ENCODE measurements at places on chromosomes 13 and 19.
A peak's percentile ranks its signal among the peaks of the same experiment; 100 is the strongest.

DNA sequence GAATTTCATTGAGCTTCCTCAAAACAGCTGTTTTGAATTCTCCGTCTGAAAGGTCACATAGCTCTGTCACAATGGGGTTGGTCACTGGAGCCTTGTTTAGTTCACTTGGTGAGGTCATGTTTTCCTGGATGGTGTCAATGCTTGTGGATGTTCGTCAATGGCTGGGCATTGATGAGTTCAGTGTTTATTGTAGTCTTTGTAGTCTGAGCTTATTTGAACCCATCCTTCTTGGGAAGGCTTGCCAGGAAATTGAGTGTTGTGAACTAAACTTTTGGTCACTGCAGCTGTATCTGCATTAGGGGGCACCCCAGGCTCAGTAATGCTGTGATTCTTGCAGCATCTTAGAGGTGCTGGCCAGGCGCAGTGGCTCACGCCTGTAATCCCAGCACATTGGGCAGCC, 22.0 kb downstream of the BLOC1S3 start:
- DNase-seq: no peak

DNA sequence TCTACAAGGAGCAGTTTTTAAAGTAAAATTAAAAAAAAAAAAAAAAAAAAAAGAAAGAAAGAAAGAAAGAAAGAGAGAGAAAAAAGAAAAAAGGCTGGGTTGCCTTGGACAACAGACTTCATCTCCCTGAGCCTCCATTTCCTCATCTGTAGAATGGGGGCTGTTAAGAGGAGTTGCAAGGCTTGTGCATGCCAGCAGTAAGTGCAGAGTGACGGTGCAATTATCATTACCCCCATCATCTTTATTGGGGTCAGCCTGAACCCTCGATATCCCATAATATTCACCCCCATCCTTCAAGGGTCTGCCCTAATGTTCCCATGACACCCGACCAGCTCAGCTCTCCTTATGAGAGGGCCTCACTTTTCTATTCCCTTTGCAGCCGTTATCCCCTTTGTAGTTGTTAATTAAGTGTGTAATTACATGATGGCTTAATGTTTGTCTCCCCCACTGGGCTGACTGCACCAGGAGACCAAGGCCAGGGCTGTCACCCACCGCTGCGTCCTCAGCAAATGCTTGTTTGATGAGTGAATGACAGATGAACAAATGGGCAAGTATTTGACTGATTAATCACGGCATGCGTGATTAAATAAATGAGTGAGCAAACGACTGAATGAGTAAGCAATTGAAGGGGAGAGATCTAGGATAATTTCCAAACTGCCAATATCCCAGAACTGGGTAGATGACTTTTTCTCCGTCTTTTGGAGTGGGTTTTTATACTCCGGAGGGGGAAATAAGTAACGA, 10.1 kb downstream of the FOSB start:
- peak; percentile 53 for DNase-seq

GRCh38 chr19:41617941-41618730, 8.7 kb downstream of the CEACAM4 start:
- no peak for DNase-seq

GRCh38 chr13:91236921-91237320, 110.6 kb upstream of the MIR17HG start:
- no peak for DNase-seq

GRCh38 chr13:46666727-46667456, 113.9 kb downstream of the LRCH1 start:
- DNase-seq: no peak

DNA sequence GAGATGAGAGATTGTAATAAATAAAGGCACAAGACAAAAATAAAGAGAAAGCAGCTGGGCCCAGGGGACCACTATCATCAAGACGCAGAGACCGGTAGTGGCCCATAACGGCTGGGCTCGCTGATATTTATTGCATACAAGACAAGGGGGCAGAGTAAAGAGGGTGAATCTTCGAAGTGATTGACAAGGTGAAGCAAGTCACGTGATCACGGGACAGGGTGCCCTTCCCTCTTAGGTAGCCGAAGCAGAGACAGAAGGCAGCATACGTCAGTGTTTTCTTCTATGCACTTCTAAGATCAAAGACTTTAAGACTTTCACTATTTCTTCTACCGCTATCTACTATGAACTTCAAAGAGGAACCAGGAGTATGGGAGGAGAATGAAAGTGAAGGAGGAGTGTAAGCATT, 4.6 kb upstream of the PRKCG start:
- peak; percentile 40 for DNase-seq

- DNase-seq: no peak
Observed at GRCh38 chr19:24166055-24166454, 79.1 kb downstream of the ZNF254 start.

- no peak for DNase-seq
Observed at GRCh38 chr19:46173886-46174480, 25.9 kb downstream of the IGFL2 start.

- DNase-seq: no peak
Observed at GRCh38 chr19:19587771-19588170, 30.7 kb downstream of the PBX4 start.

DNA sequence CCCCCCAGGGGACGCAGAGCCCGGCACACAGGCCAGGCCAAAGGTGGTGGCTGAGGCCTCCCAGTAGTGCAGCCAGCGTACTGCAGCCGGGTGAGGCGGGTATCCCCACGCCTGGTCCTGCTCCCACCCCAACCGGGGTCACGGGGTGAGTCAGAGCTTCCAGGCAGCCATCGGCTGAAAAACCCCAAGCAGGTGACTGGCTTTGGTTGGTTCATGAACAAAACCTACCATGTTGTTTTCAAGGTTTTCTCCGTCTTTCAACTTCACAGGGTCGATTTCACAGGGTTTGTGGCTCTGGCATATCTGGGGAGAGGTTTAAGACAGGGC, 42.1 kb upstream of the C13orf46 start:
- DNase-seq: peak; percentile 47

DNA sequence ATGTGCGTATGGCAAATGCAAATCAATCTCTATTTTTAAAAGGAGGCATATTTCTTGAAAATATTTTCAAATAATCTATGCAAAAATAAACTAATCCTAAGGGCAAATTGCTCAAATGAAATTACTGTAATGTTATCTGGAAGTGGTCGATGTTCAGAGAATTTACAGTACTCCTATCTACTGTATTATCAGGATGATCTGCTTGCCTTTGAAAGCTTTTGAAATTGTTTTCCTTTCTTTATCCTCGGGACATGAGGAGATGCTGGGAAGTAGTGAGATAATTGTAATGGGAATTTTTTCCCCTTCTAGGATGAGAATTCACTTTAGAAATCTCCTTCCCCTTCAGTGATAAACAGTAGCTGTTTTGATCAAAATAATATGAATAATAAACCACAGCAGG, 577.2 kb upstream of the MIR17HG start:
- no peak for DNase-seq

DNA sequence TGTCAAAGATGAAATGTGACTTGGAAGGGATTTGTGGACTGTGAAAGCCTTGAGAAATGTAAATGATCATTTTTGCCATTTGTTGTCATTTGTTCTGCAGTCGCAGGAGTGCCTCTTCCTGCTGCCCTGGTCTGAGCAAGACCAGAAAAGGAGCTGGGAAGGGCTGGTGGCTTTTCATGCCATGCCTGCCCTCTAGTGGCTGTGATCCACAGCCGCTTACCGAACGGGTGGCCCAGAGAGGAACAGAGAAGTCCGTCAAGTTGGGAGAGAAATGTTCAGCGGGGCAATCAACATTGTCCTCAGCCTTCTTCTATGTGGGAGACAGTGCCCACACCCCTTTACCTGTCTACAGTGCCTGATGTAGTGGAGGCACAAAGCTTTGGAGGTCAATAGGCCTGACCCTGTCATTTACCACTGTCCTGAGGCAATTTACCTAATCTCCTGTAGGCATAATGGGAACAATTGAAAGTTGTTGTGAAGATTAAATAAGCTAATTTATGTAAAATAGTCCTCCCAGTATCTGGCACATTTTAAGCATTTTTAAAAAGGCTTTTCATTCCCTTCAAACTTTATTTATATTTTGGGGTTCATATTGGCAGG, 224.5 kb downstream of the B3GLCT start:
- DNase-seq: peak; percentile 71

GRCh38 chr19:32817569-32818476, 51.7 kb downstream of the SLC7A9 start:
- no peak for DNase-seq

DNA sequence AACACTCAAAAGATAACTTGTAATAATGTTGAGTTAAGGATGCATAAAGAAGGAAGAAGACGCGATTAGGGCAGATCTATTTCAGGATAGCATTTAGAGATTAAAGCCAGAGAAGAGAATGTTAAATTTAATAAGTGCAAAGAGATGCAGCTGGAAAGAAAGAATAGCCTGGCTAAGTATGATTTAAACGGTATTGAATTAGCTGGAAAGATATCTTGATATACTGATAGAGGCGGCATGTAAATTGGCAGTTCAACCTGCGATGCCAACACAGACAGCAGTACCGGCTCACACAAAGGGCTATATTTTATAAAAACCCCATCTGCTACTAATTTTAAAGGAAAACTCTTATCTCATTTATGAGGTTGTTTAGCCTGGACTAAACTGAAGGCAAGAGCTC, 121.4 kb downstream of the ENOX1 start:
- DNase-seq: no peak

DNA sequence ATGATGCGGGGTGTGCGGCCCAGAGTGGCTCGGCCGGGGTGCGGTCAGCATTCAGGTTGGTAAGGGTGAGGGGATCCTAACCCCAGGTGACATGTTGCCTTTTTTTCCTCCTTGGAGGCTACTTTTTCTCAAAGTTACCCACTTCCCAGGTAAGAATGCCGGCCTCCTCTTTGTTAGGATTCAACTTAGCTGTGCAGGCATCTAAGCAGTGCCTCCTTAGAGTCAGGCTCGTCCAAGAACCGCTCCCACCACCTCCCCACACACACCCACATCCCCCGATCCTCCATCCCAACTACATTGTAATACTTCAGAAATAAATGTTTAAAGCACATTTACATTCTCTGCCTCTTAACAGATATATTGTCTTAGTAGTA, 733 bp upstream of the ENOX1 start:
- no peak for DNase-seq

- no peak for DNase-seq
Observed at GRCh38 chr13:70964124-70964523, 855.9 kb upstream of the KLHL1 start.

DNA sequence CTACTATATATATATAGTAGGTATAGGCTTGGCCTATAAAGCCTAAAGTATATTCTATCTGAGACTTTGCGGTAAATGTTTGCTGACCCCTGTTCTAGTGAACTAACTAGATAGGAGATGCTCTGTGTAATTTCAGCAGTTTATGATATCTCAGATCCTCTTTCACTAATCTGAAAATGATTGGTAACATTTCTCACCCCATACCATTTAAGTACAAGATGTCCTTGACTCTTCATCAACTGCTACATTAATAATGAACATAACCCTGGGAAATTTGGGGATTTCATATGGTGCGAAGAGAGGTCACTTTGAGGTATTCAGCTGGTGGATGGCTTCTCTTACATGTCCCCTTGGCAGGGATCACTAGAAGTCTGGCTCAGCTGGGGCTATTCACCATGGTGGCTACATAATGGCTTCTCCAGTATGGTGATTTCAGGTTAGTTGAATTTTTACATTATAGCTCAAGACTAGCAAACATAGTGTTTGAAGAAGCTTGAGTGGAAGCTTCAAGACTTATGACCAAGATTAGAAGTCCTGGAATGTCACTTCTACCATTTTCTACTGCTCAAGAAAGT, 103.6 kb upstream of the MYCBP2 start:
- DNase-seq: no peak

DNA sequence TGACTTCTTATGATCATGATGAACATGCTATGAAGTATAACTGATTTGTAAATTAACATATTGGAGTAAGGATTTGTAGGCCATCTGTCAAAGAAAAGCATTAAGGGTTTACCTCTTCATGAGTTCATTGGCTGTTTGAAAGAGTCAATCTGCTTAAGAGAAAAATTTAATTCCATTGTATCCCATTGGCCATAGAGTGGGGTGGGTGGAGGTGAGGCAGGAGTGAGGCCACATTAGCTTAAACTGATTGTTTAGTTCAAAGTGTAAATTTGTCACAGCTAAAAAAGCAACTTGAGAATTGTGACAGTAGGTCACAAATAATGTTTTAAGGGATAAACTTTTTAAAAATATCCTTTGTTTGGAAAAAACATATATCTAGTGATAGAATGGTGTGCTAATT, 11.4 kb downstream of the GPR180 start:
- DNase-seq: no peak

DNA sequence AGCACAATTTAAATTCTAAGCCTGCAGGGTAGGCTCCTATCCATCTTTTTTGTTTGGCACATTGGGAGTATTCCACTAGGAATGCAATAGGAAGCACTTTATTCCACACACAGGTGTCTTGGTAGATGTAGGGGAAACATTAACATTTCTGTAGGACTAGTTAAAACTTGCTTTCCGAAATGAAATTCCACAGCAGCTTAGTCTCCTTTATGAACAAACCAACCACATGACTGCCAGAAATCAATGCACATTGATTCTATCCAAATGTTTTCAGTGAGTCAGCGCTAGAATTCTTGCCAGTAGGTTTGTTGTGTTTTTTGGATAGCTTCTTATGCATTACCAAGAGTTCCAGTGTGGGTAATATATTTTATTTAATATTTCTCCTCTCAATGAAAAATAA, 207.9 kb upstream of the CSNK1A1L start:
- no peak for DNase-seq

DNA sequence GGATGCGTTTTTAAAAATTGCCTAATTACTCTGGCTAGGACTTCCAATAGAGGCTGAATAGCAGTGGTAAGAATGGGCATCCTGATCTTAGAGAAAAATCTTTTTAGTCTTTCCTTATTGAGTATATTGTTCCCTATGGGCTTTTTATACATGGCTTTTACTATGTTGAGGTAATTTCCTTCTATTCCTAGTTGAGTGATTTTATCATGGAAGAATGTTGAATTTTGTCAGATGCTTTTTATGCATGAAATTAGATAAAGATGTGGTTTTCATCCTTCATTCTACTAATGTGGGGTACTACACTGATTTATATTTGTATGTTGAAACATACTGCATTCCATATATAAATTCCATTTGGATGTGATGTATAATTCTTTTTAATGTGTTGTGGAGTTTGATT, 2673.8 kb downstream of the PCDH9 start:
- DNase-seq: no peak

- no peak for DNase-seq
Observed at GRCh38 chr13:35814605-35815011, 316.6 kb downstream of the DCLK1 start.

DNA sequence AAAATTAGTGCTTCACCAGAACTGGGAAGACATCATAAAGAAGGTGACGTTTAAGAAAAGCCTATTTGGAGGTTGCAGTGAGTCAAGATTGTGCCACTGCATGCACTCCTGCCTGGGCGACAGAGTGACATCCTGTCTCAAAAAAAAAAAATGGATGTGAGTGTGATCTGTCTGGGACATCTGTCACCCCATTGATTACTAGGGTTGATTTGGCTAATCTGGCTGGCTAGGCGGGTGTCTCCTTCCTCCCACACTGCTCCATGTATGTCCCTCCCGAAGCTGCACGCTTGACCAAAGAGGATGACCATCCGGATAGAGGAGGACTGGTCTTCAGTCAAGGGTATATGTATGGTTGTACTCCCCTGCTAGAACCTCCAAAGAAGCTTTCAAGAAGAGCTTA, 2.6 kb downstream of the GTF2F2 start:
- DNase-seq: no peak

GRCh38 chr13:33345842-33346241, 60.3 kb upstream of the STARD13 start:
- no peak for DNase-seq

All from stimulated activated CD8-positive, alpha-beta memory T cell treated with anti-CD3 and anti-CD28 coated beads, Interleukin-4, amount 100 ng/mL, for 48 hours (primary cell).